ENCODE measurements at places on chromosomes 7 and 10.

- ATAC-seq, result no peak
These were observed 98.0 kb downstream of the KAT6B start for GRCh38 chr10:74924251-74924963.

GRCh38 chr7:138207555-138207971 is 131.3 kb downstream of the AKR1D1 start:
- ATAC-seq, result no peak

DNA sequence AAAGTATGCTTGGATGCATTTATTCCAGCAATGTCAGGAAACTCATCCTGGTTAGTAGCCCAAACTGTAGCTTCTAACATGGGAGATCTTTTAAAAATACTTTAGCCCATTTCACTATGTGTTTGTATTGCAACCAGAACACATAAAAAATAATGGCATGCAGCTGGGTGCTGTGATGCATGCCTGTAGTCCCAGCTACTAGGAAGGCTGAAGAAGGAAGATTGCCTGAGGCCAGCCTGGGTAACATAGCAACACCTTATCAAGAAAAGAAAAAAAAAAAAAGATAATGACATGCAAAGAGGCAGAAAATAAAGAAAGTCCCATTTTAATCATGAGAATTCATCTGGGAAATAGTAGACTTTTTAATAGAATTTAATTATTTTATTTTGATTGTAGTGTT is 517.0 kb upstream of the TEX47 start:
- ATAC-seq, result no peak

DNA sequence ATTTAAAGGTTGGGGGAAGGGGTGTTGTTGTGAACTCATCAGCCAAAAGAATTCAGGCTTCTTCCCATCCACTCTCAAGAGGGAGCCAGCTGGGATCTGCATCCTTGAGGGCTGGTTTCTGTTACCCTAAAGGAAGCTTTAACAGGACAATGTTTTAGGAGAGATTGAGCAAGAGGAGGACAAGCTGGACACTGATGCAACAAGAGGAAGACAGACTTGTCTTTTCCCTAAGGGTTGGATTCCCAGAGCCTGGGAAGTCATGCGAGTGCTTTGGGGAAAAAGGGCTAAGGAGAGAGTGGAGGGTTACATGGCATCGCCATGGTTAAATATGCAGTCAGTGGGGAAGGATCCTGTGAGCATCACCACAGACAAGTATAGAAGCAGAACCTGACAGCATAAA is 47.6 kb upstream of the PDE1C start:
- no peak for ATAC-seq

DNA sequence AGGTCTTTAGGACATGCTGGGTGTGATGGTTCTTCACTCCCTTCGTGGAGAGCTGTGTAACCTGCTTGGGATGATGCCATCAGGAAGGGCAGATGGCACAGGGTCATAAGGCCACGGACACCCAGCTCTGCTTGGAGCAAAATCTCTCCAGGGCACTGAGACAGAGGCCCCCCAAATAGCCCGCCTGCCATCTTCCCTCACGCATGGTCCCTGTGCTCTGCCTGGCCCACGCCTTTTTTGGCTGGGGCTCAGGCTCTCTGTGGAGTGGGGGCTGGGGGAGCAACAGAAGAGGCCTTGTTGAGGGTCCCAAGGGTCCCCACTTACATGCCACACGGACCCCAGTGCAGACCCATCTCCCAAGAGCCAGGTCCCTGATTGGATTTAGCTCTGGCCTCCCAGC is 93.3 kb upstream of the RET start:
- no peak for ATAC-seq

GRCh38 chr7:150947761-150948651 is 30.1 kb downstream of the KCNH2 start:
- ATAC-seq, result no peak

- ATAC-seq, result no peak
These were observed 26.5 kb downstream of the DGKB start for GRCh38 chr7:14875941-14876587.

DNA sequence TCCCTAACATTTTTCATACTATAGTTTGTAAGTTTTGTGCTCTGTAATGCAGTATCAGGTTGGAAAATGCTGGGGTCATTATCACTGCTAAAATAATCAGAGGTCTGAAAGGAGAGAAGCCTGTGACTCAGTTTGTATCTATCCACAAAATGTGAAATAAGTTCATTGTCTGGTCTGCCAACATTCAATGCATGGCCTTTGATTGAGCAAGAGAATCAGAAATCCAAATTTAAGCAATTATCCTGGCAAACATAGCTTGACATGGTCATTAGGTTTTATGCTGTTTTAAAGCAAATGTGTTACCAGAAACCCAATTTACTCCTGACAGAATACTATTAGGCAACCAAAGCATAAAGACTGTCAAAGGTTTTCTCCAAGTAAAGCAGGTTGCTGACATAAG is 709.7 kb upstream of the SEMA3D start:
- no peak for ATAC-seq
